Stimulated activated CD4-positive, alpha-beta T cell treated with anti-CD3 and anti-CD28 coated beads, Interleukin-2, amount 100 ng/mL, for 24 hours (primary cell): ENCODE measurements at places on chromosomes 1 and 21.

- DNase-seq: no peak
Measured at GRCh38 chr21:32392299-32392879, 423 bp downstream of the URB1 start.

- no peak for DNase-seq
Measured at GRCh38 chr1:119878171-119878570, 18.1 kb downstream of the ADAM30 start.

DNA sequence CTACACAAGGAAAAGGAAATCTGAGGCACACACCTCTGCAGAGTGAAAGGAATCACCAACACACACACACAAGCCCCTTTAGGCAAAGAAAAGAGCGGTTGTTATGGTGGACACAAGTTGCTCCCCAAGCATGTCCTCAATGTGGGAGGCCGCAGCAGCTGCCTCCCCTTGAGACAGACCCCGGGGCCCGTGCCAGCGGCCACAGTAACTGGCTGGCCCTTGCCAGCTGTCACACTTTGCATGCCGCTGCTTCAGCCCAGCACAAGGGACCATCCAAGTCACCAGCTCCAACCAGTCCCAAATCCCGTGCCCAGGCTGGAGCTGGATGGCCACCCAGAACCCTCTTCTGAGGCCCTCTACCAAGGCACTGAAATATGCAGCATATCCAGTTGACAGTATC lies 2.9 kb upstream of the OLIG1 start:
- no peak for DNase-seq

DNA sequence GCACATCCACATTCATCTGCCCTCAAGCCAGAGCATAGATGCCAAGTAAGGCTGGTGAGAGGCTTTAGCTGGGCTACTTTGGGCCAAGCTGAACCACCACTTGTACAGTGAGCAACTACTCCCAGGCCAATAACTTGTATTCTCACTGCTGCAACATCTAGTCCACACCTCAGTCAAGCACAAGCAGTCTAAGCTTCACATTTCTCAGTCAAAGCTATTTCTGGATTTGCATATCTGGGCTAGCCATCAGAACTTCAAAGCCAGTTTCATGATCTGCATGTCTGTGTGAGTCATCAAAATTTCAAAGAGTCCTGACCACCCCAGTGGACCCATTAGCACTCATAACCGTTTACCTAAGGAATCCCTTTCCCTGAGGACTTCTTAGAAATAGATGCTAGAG lies 77.7 kb upstream of the DIRAS3 start:
- no peak for DNase-seq

GRCh38 chr1:218585511-218586184 lies 240.5 kb downstream of the TGFB2 start:
- no peak for DNase-seq

DNA sequence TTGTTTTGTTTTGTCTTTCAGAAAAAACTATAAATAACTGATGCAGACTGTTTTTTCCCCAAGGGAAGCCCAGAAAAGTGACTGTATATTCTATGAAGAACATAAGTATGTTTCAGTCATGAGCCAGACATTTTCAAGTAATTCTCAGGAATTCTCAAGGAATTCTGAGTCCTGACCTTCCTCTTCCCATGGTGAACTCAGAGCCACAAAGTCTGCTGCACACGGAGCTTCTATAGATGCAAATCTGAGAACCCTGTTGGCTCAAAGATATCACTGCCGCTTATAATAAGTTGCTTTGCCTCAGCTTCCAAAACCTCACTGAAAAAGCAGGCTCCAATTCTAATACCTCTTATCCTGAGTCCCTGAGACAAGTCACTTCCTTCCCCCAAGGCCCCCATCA lies 418.5 kb upstream of the RUNX1 start:
- no peak for DNase-seq

- DNase-seq: no peak
Measured at GRCh38 chr1:187883356-187883755, 1054.6 kb downstream of the PLA2G4A start.

DNA sequence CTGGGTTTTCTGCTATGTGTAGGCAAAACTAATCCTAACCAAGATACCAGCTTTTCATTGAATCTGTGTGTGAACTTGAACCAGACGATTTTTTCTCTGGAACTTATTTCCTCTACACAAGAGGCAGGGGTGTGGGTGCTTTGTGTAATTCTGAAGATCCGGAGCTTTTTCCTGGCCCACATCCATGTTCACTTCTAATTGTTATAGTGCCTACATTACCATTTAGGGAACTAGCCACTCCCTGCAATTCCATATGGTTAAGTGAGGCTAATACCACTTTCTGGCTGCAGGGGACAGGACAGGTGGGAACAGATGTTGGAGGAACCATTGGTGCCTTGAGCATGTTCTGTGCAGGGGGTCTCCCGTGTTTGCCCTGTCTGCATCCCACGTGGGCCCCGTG lies 83.4 kb upstream of the FMN2 start:
- no peak for DNase-seq

- no peak for DNase-seq
Measured at GRCh38 chr1:51592711-51593110, 24.2 kb upstream of the OSBPL9 start.

GRCh38 chr1:84869720-84870119 lies 23.3 kb downstream of the LPAR3 start:
- DNase-seq: no peak

- DNase-seq: no peak
Measured at GRCh38 chr1:196407358-196408051, 200.7 kb downstream of the KCNT2 start.

DNA sequence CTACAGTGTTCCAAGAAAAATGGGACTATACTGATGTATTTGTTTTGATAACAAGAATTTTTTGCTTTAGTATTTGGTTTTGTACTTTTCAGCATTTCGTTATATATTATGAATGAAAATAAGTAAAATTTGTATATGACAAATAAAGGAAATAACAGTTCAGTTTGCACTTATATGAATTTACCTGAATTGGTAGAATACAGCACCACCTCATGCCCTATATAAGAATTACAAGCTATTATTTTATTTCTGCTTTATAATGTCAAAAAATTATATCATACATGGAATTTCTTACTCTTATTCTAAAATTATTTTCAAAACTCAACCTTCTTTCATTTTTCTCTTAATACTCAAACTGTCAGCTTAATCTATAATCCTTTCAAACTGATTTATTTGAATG lies 14.6 kb downstream of the EFCAB7 start:
- DNase-seq: no peak

DNA sequence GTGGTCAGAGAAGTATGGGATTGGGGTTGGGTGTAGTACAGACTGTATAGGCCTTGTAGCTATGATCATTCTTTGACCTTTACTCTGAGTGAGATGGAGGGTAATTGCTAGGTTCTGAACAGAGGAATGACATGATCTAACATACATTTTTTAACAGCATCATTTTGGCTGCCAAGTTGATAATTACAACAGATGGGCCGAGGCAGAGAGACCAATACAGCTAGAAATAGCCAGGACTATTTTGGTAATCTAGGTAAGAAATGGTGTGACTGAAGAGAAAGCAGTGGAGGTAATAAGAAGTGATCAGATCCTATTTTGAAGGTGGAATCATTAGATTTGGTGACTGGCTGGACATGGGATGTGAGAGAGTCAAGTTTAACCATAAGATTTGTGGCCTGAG lies 43.5 kb downstream of the RPAP2 start:
- no peak for DNase-seq

- DNase-seq: no peak
Measured at GRCh38 chr1:183783342-183783741, 21.6 kb upstream of the RGL1 start.

DNA sequence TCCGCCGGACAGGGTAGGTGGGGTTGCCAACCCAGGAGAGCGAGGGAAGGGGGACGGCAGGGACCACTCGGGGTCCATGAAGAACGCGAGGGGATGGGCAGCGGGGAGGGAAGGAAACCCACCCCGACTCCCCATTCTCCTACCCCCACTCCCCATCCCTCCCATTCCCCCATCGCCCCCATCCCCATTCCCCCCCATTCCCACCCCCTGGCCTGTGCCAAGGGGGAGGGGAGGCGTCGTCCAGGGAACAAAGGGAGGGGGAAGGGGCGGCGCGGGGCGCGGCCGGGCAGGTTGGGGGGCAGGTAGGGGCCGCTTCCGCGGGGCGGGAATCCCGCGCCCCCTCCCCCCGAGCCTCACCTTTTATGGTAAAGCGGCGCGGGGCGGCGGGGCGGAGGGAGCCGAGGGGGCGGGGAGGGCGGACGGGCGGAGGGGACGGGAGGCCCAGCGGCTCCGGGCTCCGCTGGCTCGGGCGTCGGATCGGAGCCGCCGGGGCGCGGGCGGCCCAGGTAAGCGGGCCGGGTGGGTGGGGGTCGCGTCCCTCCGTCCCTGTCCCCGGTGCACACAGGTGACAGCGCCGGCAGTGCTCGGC lies at the start of gene FBLIM1:
FBLIM1 (plus strand) TSS at position 453 of the 589 bp plus-strand sequence. CDS start 6,189 bp downstream, outside the sequence.
- no peak for DNase-seq

DNA sequence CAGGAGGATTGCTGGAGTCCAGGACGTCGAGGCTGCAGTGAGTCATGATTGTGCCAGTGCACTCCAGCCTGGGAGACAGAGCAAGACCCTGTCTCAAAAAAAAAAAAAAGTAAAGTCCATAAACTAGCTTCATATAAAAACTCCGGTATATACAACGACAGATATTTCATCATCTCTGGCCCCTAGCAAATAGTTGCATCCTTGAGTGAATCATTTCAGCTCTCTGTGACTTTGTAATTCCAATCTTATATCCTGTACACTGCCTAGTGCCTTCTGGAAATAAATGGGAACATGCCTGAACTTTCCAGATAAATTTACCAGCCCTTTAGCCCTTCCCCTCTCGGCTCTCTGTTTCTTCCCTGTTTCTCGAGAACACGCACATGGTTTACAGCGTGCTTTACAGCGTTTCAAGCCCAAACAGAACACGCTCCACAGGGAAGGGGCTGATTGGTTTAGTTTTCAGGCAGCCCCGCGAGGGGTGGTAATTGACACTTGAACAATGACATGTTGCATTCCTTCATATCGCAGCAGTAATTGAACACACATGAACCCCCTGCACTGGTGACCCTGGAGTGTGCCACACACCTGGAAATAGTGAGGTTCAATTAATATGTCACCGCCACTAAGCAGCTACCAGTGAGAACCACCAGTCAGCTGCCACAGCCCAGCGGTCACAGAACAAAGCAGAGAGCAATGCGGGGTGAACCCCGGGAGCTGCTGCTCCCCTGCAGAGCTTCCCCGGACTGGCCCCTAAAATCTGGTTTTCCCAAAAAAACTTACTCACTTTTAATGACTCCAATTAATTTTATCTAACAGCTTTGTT lies 35.7 kb upstream of the SIM2 start:
- DNase-seq: no peak

- no peak for DNase-seq
Measured at GRCh38 chr21:40667967-40668366, 179.0 kb downstream of the DSCAM start.

DNA sequence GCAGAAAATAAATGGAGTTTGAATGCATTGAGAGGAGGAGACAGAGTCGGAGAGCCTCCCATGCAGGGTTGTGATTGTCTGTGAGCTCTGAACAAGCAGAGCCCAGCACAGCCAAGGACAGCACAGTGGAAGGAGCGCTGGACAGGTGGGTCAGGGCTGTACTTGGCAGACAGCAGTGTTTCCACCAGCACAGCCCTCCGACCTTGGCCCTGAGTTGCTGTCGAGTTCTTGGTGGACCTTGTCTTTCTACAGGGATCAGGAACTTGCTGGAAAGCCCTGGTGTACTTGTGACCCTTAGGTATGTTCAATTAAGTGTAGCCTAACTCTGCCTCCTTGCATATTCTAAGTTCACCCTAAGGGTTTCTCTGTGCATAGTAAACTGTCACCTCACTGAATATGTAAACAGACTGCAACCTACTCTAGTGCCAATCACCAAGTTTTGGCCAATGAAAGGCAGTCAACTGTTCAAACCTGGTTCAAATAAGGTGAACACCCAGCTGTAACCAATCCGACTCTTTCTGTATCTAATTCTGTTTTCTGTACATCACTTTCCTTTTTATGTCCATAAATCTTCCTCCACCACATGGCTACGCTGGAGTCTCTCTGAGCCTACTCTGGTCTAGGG lies 86.6 kb upstream of the SLC25A33 start:
- no peak for DNase-seq

DNA sequence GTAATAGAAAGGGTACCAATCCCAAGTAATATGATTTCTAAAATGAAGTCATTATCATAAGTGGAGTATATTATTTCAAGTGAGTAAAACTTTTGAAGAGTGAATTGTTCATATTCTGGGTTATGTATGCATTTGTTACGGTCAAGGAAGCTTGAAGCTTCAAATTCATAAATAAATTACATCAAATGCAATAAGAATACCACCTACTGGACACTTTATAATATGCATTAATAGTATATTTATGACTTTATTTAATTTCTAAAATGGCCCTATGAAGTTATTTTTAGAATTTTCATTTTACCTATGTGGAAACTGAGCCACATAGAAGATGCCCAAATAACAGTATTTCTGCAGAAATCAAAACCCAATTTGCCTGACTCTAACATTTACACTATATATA lies 260.6 kb downstream of the SMYD3 start:
- no peak for DNase-seq

- no peak for DNase-seq
Measured at GRCh38 chr1:184031409-184032107, 6.0 kb downstream of the COLGALT2 start.

DNA sequence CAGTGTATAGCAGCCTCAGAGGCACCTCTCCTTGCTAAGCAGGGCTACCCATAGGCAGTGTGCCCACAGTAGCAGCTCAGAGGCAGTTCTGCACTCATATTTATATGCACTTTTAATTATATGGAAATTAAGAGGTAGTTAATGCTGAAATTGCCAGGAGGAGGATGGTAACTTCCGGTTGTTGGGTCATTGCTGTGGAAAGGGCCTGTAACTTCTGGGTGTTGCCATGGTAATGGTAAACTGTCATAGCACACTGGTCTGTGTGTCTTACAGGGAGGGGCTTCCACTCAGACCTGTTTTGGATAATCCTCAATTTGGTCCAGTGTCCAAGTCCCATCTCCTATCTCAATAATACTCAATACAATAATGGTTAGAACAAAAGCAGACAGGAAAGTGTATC lies 7.6 kb downstream of the CFH start:
- DNase-seq: no peak

GRCh38 chr1:182641561-182641960 lies 37.4 kb upstream of the RGS16 start:
- DNase-seq: no peak

DNA sequence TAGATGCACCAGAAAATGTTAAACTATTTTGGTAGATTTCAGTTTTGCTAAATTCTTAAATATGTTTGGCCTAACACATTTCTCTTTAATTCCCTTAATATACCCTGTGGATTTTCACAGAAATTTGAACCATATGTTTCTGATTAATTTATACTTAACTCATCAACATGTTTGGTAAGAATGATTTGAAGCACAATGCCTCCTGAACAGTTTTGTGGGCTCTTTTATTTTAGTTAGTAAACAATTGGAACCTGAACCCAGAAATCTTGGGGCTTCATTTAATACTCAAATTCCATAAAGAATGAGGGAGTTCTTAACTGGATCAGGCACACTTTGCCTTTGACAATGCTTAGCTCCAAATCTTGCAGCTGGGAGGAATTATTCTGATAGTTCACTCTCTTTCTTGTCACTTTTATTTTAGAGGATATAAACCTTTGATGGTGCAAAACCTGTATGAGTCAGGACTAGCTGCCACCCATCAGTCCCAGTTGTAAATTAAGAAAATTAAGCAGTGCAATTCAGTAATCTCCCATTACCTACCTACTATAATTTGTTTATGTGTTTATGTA lies 24.6 kb upstream of the LYPLAL1 start:
- DNase-seq: no peak
